AG04449 (cell line): ENCODE measurements at places on chromosomes 13 and 19.

GRCh38 chr19:46998445-46999125 is 21.1 kb upstream of the NPAS1 start:
- DNase-seq = no peak

DNA sequence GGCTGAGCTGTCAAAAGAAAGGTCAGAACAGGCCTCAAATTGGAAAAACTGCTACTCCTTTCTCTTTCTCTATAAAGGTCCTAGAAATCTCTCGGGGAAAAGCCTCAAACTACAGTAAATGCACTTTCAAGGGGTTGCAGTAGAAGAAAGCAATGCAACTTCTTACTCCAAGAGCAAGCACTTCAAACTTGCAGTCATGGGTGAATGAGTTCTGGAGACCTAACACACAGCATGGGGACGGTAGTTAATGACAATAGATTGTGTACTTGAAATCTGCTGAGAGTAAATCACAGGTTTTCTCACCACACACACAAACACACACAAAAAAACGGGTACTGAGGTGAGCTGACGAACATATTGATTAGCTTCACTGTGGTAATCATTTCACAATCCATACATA is 11.8 kb downstream of the TUBGCP3 start:
- no peak for DNase-seq

GRCh38 chr19:49064768-49065611 is at the start of gene NTF4:
Gene NTF4 (minus strand): TSS chr19:49064818. CDS start chr19:49061997, 2,821 bp downstream.
- DNase-seq = no peak

DNA sequence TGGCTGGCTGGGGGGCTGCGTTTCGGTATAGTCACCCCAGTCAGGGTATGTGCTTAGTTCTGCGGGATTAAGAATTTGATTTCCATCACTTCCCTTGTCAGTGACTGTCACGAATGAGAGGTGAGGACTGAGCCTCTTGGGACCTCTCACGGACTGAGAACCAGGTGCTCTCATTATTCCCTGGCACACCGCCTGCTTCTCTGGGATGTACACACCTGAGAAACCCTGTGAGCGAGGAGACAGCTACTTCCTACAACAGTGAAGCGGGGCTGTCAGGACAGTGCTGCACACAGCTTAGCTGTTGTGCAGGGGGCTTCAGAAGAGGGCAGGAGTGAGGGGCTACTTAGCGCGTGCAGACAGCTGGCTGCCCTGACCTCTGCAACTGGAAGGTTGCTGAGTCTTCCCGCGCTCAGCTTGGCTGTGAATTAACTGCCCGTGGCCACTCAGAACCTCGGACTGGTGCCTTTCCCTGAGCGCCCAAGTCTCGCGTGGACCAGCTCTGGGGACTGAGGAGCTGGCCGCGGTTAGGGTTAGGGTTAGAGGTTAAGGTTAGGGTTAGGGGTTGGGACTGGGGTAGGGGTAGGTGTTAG is 65.3 kb upstream of the MCF2L start:
- DNase-seq = no peak

DNA sequence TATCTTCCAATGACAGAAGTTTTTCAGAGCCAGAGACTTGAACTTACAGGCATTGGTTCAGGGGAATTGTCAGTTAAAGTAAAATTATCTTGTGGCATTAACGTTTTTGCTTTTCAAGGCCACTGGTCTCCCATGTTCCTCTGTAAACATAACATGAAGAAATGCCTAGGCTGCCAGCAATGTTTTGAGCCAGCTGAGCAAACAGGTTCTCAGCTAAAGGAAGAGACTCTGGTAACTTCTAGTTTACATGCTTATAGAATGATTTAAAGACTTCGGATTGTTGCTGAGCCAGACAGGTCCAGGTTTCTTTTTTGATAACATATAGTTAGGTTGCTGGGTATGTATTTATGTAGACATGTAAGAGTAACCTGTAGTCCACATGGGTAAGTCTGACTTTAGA is 35.7 kb downstream of the ZNF493 start:
- DNase-seq = no peak

DNA sequence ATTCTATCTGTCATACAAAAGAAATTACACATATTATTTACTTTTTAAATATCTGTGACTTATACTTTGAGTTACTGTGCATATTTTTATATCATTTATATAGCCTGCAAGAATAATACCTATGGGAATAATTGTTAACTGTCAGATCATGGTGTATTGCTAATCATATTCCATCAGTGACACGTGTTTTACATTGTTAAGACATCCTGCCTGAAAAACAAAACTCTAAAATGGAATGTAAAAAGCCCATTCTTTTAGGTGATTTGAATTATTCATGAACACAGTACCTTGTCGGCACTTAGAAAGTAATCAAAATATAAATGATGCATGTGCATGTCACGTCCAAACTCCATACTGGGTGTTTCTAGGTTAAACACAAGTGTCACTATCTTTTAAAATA is 533.8 kb upstream of the PCDH9 start:
- DNase-seq = no peak

- no peak for DNase-seq
Measured at GRCh38 chr13:51255556-51255955, 33.4 kb downstream of the FAM124A start.

DNA sequence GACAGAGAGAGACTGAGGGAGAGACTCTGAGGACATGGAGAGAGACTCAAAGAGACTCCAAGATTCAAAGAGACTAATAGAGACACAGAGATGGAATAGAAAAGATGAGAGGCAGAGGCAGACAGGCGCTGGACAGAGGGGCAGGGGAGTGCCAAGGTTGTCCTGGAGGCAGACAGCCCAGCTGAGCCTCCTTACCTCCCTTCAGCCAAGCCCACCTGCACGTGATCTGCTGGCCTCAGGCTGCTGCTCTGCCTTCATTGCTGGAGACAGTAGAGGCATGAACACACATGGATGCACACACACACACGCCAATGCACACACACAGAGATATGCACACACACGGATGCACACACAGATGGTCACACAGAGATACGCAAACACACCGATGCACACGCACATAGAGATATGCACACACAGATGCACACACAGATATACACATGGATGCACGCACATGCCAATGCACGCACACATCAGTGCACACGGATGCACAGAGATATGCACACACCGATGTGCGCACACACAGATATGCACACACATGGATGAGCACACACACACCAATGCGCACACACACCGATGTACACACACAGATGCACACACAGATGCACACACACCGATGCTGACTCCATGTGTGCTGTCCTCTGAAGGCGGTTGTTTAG is 3.3 kb upstream of the F10 start:
- DNase-seq = no peak

DNA sequence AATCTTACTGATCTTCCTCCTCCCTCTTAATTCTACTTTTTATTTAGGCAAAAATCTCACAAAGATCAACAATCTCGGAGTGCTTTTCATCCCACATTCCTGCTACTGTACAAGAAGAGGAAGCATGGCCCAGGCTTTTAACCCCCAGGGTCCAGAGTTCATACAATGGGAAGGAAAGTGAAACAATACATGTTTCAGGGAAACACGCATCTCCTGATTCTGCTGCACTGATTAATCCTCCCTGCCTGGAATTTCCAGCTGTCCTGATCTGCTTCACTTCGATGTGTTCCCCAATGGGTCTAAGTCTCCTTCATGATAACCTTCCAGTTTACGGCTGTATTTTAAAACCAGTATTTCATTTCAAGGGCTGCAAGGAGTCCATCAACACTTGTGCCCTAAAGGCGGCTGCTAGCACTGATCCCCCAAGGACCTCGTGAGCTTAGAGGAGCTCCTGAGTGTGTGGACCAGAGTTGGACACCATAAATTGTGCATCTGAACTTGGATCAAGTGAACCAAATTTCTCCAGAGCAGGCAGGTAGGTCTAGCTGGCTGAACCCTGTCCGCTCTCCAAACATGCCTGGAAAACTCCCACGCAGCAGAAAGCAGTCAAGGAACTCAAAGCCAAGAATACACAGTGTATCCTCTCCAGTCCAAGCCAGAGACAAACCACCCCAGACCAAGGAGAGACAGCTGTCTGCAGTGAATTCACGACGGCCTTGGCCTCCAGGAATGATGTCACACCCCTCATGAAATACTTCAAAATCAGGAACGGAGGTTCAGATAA is 44.3 kb downstream of the COL4A1 start:
- no peak for DNase-seq

- DNase-seq = no peak
Measured at GRCh38 chr19:49817964-49818648, at the start of gene MED25. Gene MED25 (plus strand): TSS chr19:49818289. CDS start chr19:49818342, 53 bp downstream.

DNA sequence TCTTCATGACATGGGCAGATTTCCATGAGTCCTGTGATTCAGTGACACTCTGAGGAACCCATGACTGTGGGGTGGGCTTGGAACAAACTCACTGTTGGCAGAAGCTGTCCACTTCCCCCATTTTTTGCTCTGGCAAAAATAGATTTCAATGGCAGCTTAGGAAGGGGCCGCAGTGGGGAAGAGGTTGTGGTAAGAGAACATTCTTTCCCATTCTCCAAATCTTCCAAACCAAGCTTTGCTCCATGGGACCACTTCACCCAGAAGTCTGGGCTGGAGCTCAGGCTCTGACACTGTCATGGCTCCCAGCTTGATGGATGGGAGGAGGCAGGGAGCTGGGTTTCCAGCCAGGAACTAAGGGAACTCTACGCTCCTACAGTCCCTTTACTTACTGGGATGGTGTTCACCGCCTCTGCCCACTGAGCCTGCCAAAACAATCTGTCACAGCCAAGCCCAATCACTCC is 24.9 kb upstream of the MEDAG start:
- DNase-seq = no peak

GRCh38 chr19:277131-277530 is 14.1 kb downstream of the PLPP2 start:
- no peak for DNase-seq

DNA sequence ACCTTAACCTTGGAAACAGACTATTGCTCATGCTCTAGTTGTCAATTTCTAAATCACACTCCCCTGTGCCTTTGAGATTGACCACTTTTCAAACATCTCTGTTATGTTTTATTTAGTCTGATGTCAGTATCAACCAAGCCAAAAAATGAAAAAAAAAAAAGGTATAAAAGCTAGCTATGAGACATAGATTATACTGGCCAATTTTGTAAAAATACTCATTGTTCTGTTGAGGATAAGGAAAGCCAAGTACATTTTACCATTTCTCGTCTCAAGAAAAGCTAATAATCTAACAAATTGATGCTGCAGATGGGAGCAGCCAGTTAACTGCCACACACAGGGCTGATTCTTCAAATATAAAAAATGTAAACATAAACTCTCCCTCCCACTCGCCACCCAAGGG is 572.6 kb upstream of the KLF12 start:
- DNase-seq = no peak

- no peak for DNase-seq
Measured at GRCh38 chr13:53447863-53448262, 419.2 kb downstream of the OLFM4 start.

DNA sequence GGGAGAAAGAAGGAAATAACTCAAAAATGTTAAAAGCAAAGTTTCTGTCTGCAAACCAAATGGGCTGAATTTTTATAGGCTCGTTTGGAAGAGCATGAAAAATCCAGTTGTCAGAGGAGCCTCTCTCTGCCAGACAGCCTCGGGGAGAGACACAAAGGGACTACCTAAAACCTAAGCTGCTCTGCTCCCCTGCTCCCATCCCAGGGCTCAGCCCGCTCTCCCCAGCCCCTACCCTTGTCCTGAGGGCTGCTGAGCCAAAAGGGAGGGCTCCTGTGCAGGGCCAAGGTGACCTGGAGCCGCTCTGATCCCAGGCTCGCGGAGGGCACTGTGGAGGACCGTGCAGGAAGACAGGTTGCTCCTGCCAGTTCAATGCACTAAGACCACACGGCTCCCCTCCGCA is 96.7 kb upstream of the UQCRFS1 start:
- no peak for DNase-seq

GRCh38 chr13:98665638-98665995 is 86.9 kb downstream of the SLC15A1 start:
- DNase-seq = no peak

- peak; percentile 91 for DNase-seq
Measured at GRCh38 chr13:27079421-27079958, 92.1 kb downstream of the USP12 start.

DNA sequence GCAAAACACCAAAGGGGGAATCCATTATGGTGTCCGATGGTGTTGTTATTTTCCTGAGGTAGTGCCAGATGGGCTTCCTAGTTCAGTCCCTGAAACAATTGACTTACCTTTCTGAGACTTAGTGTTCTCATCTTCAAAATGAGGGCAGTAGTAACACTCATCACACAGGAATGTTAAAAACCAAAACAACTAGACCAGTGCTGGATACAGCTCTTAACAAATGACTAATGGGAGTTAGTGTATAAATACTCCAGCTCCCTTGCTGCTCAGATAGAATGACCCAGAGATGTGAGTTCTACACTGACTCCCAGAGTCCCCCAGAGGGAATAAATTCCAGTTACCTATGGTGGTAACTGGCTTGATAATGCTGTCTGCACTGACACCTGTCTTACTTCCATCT is 49.9 kb downstream of the MBD3L2B start:
- DNase-seq = no peak

DNA sequence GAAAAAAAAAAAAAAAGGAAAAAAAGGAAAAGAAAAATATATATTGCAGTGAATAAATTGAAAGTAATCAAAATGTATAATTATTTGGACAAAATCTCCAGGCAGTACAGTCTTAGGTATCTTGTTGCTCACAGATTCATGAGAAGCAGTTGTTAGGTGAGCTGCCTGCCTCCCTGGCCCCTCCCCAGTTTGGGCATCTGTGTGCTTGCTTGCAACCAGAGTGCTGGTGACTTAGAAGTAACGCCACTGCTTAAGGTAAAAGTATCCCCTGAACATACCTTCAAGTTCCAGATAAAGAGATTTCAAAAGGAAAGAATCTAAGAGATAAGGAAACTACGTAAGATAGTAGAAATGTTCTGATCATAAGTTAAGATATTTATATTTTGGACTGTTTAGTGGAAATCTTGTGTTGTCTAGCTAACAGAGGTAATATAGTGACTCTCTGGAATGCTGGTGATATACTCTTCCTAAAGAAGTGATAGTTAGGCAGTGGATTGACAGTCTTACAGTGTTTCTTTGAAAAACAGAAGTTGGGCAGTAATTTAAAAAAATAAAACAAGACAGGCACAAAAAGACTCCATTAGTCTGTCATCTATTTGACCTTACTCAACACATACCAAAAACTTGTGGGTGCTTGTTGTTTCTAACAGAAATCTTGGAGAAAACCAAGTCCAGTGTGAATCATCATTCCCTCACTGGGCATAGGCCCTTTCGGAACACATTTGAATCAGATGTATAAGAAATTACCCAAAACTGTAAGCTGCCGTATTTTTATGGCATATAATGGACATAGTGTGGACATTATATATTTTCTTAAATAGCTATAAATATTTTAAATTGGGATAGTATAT is 38.3 kb upstream of the KCTD4 start:
- DNase-seq = no peak

GRCh38 chr19:30676990-30677679 is 305.0 kb downstream of the ZNF536 start:
- DNase-seq = no peak

GRCh38 chr13:42392716-42393572 is 121.0 kb downstream of the AKAP11 start:
- DNase-seq = no peak

GRCh38 chr13:90201202-90201601 is 1146.3 kb upstream of the MIR17HG start:
- DNase-seq = no peak
